ENCODE measurements at places on chromosomes 3 and 15.
A peak's percentile ranks its signal among the peaks of the same experiment; 100 is the strongest.

DNA sequence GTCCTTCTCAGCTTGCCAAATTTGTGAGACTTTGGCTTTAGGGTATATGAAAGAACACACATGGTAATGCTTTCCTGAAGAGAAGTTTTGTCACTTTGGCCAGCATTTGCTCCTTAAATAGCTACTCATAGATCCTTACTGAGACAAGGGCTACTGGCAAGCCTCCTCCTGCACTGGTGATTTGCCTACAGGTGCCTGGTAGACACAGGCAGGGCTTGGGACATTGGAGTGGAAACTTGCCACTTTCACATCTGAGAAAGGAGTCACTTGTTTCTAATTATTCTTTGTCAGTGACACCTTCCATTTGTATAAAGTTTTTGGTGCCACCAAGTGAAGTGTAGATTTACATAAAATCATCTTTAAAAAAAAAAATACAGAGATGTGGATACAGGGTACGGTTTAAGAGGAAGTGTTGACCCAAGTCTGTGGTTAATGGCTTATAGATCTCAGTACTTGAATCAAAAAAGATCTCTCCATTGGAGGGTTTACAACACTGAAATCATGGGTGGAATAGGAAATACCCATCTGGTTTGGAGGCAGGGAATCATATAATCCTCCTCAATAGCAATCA is 132.8 kb upstream of the GADL1 start:
- no peak for DNase-seq

DNA sequence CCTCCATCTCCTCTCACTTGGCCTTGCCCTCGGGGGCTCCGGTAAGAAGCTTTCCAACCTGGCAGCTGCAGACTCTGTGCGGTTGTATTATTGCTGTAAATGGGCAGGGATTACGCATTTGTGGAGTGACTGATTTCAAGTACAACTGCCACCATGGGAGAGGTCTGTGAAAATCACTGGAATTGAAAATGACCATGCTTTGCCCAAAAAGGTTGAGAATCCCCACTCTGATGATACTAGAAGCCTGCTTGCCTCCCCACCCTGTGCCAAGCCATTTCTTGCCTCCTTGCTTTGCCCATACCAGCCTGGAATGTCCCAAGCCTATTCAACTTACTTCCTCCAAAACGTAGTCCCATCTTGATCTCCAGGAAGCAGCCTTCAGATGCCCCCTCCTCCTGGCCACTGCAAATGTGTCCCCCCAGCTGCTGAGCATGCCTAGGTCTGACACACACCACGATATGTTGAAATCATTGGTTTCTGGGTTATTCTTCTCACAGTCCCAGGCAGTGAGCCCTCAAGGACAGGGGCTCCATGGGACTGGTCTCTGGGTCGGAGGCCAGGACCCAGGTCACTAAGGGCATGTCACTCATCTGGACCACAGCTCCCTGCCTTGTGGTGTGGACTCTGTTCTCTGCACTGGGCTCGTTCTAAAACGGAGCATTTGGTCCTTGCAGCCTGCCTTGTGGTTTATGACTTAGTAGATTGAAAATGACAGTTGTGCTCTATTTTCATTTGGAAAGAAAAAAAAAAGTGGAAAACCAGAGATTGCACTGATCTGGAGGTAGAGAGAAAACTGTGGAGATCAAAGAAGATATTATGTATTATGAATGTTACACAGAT is 42.9 kb downstream of the SMAD3 start:
- DNase-seq = no peak

DNA sequence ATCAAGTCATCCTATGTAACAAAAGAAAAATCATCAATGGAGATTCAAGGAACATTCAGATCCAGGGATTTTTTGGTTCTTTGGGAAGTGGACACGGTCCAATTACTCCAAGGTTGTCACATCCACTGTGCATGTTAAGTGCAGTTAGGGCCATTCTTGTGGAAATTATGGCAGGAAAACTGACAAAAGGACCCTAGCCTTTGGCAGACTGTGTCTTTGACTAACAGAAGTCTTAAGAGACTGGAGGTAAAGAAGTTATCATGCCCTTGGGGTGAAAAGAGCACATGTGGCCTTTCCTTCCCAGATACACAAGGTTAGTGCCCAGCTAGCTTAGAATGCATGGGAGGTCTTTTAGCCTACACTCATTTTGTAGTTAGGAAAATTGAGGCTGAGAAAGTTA is 74.9 kb downstream of the MB21D2 start:
- no peak for DNase-seq

- no peak for DNase-seq
Measured at GRCh38 chr3:154486949-154487348, 57.0 kb upstream of the GPR149 start.

GRCh38 chr3:185649414-185649813 is 63.3 kb downstream of the SENP2 start:
- no peak for DNase-seq

GRCh38 chr15:38555686-38556334 is 8.8 kb downstream of the RASGRP1 start:
- no peak for DNase-seq

GRCh38 chr3:67688231-67688630 is 33.8 kb upstream of the SUCLG2 start:
- DNase-seq = no peak

DNA sequence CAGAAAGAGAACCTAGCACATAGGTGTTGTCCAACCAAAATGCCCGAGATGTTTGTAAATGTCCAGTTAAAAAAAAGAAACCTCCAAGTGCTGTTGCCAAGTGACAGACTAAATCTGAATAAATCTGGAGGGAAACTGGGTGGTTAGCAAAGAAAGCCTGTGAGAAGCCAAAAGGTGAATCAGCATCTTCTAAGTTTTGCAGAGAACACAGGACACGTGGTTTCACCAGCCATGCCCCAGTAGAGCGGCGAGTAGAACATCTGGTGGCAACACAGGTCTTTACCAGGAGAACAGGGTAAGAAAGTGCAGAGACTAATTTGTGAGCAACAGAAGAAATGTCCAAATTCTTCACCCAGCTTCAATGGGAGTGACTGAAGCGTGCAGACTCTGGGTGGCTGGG is 986.0 kb downstream of the ROBO2 start:
- no peak for DNase-seq

- no peak for DNase-seq
Measured at GRCh38 chr3:123409443-123410148, 39.3 kb downstream of the ADCY5 start.

- DNase-seq = no peak
Measured at GRCh38 chr15:48367483-48367882, 36.3 kb downstream of the DUT start.

DNA sequence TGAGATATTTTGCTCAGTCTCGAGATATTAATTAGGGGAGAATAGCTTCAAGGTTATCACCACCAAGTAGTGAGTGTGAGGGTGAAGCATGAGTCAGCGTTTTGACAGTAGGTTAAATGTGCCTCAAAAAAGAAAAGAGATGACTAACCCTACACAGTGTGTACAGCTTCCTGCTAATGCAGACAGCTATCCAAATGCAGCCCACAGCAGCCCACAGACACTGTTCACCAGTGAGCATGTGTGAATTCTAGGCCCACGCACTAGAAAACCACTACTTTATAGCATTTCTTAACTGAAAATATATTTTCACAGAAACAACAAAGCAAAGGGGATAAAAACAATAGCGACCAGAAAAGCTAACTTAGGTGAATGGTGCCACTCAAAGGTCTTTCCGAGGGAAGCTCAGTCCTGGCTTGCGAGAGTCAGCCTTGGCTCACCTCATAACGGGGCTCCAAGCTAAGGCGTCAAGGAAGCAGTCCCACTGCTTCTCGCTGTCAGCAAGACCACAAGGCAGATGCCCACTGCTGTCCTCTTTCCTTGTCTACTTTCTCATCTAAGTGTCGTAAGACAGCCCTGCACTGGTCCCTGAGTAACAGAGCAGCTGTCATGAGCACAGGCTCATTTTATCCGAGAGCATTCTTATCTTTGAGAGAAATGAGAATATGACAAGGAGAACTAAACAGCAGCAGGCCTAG is 47.6 kb downstream of the TXNRD3 start:
- no peak for DNase-seq

- DNase-seq = peak; percentile 85
Measured at GRCh38 chr3:45167011-45167911, 21.1 kb upstream of the CDCP1 start.

DNA sequence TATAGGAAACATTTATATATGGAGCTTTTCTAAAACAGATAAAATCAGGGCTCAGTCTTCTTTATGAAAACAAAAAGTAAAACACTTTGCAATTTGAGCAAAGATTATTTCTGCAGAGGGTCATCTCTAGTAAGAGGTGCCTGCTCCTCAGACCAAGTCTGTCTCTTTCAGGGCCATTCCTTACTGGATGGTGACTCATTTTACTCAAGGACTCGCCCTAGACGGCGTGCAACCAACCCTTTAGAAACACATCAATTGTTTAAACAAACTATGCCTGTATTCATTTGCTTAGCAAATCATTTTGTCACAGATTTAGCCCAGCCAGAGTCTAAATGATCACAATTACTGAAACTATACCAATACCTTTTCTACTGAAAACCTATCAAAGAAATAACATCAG is 242.8 kb upstream of the ICE2 start:
- no peak for DNase-seq

GRCh38 chr15:101543026-101543390 is 53.5 kb upstream of the PCSK6 start:
- DNase-seq = no peak

- DNase-seq = no peak
Measured at GRCh38 chr15:80832686-80833085, 53.5 kb downstream of the CEMIP start.

- no peak for DNase-seq
Measured at GRCh38 chr3:194285850-194286197, 65.3 kb downstream of the CPN2 start.

DNA sequence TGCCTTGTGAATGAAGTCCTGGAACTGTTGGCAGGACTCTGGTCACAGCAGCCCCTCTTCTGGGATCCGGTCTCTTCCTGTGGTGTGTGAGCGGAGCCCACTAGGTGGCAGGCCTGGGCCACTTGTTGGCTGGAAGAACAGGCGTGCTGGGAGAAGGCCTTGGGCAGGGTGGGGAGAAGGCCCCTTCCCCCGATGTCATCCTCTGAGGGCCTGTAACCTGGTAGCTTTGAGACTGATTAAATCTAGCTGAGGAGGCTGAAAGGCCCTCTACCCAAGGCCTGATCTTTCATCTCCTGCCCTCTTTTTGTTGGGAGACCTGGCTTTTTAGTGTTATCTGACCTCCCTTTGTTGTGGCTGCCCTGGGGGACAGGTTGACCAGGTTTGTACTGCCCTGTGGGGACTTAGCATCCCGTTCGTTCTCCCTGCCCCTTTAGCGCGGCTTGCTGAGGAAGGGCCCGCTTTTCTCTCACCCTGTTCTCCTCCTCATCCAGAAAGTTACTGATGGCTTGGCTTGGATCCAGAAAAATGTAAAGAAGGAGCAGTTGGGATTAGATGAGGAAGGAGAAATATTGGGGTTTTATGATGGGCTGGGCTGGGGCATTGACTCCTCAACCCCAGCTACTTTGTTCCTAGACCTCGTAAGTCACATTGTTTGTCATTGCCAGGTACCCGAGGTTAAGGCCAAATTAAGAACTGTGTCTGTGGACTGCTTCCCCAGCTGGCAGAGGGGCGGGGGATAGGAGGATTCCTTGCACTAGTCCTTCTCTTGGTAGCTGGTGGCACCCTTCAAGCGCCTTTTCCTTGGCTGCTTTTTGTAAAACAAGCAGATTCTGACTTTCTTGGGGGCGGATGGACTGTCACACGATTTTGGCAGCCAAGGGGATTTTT is 48.5 kb downstream of the CHCHD6 start:
- peak; percentile 50 for DNase-seq

DNA sequence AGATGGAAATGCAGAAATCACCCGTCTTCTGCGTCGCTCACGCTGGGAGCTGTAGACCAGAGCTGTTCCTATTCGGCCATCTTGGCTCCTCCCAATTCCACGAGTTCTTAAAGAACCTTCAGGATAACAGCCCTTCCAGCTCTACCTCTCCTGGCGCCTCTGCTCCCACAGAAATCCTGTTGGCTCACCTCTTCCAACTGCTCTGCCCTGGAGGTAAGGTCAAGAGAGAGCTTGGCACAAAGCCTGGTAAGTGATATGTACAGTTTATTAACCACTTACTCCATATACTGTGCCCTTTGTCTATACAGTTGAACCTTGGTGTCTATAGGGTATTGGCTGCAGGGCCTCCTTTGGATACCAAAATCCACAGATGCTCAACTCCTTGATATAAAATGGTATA is 17.8 kb upstream of the FGF12 start:
- no peak for DNase-seq

DNA sequence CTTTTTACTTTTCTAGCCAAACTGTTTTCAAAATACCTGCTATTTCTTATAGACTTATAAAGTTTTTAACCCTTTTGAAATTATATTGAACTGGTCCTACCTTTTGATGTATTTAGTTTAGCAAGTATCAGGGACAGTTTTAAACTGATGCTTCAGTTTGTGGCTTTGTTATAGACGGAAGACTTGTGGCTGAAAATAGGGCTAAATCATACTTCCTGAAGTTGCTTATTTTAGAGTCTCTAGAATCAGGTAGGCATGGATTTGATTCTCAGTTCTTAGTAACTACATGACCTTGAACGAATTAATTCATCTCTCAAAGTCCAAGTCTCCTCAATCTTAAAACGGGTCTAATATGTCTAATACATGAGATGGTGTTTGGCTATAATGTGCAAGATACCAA is 322.8 kb downstream of the RAP2B start:
- DNase-seq = no peak

DNA sequence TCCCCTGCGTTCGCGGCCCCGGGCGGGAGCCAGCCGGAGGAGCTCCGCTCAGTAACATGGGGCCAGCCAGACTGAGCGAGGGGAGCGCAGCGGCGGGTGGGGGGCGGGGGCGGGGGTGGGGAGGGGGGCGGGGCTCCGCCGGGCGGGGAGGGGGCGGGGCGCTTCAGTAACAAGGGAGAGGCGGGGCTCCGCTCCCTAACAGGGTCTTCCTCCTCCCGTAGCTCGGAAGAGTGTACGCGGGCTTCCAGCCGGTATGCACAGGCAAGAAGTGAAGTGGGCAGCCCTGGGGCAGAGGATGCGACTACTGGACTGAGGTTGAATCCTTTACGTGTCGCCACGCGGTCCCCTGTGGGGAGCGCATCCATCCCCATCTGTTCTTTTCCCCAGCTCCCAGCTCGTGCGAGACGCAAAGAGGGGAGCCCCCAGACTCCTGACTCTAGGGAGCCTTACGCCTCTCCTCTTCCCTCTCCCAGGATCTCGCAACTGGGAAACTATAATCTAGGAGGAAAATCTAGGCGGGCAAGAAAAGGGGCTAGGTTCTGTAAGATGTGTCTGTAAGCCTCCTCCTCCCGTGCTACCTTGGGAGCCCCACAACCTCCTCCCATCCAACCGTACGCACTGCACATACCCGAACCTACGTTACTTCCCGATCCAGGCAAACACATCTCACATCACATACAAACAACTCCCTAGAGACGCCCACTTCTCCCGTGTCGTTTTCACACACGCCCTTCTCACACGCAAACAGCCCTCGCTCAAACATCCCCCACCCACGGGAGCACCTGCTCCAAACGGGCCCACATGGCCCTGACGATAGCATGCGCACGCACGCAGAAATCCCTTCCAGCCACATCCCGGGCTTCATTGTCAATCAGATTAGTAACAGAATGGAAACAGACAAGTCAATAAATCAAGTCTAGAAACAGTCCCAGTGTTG is at the start of gene SHF:
TSS of gene SHF (minus strand) at position 73 of the 937 bp plus-strand sequence. CDS start at position 58, 15 bp downstream.
- peak; percentile 76 for DNase-seq

All from CD4-positive, alpha-beta T cell treated with Interleukin-1 beta for 1 hour (primary cell).